ENCODE measurements at places on chromosomes 3 and 15.

- no peak for DNase-seq
Measured at GRCh38 chr3:172390792-172391191, 57.5 kb downstream of the GHSR start.

DNA sequence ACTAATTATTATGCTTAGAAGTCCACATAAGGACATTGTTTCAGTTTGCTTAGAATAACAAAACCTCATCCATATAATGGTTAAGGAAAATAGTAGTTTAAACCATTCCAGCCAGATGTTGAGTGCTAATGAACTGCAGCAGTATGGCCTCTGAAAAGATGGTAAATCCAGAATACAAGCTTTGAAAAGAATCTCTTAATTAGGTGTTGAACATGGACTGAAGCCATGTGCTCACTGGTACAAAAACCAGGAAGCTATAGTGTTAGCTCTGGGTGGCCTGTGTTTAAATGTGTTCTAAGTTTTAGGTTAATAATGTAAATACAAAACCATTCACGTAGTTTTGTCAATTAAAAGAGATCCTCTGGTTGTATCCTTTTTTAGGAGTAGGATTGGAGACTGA lies 78.2 kb downstream of the GALK2 start:
- no peak for DNase-seq

GRCh38 chr3:139758654-139759291 lies 81.0 kb upstream of the NMNAT3 start:
- DNase-seq = peak; percentile 40

DNA sequence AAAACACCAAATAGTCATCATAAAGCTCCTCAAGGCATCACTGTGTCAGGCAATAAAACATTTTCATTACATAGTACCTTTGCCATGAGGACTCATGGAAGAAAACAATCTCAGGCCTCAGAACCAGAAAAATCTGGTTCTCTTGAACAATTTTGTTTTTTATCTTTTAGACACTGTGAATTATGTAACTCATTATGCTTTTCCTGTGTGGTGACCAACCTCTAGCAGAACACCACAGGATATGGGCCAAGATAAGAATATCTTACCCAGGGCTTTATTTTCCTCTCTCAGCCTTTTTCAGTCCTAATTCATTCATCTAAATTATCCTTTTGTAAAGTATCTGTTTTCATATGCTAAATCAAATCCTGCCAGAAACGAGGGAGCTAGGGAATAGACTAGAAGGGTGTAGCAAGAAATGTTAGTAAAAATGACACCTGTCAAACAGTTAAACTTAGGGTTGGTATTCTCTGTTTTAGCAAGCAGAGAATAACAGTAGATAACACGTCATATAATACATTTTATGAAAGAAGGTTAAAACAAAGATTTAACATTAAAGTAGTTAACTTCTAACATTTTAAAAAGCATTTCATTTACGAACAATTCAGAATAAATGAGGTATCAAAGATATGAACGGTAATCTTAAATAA lies 111.1 kb downstream of the FBXL22 start:
- DNase-seq = no peak

GRCh38 chr15:63135804-63136203 lies 14.1 kb downstream of the LACTB start:
- peak; percentile 85 for DNase-seq

- no peak for DNase-seq
Measured at GRCh38 chr3:175865724-175866123, 1006.6 kb downstream of the NAALADL2 start.

DNA sequence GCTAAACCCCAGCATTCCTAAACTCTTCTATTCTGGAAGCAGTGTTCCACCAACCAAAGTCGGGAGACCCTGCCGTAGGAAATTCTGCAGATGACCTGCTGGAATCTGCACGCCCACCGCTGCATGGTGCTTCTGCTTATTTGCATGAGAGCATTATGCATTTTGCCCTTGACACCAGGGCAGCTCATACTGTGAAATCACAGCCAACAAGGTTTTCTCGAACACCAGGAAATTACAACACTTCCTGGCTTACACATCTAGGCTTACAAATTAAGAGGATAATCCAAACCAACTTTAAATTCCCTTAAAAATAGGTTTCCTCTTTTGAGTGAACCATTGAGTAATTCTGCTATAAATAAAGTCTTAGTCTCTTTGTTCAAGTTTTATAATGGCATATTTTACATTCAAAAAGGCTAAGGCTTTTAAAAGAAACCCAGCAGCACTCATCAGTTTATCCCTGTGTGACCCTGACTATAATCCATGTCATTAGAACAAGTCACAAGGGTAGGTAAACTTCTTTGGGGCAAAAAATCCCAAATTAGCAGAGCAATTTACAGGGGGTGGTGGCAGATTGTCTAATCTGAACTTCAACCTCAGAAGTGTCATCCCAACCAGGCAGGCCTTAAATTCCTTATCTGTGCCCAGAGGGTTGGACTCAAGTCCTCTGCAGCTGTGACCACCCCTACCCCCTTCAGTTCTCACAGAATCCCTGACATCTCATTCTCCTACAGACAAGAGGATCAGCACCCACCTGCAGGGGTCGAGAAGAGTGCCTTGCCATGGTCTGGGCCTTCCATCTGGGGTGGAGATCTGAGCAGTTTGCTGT lies 33.5 kb upstream of the RBP1 start:
- DNase-seq = no peak

- no peak for DNase-seq
Measured at GRCh38 chr3:148034353-148034752, 625.2 kb downstream of the ZIC1 start.

DNA sequence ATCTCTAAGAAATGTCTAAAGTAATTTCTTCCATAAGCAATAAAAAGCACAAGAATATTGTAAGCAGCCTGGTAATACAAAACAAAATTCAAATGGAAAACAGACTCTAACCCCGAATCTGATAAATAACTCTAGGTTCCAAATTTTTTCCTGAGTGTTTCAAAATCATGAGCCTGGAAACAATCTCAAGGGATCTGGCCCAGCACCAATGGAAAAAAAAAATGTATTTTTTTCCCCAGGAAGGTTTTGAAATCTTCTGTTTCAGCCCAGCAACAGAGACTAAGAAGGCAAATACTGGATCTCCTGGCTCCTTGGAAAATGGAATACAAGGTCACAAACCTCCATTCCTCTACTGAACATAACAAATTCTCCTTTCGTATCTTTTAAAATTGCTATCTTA lies 13.0 kb downstream of the TBC1D2B start:
- peak; percentile 46 for DNase-seq

- no peak for DNase-seq
Measured at GRCh38 chr3:125281381-125281780, 68.8 kb upstream of the SLC12A8 start.

DNA sequence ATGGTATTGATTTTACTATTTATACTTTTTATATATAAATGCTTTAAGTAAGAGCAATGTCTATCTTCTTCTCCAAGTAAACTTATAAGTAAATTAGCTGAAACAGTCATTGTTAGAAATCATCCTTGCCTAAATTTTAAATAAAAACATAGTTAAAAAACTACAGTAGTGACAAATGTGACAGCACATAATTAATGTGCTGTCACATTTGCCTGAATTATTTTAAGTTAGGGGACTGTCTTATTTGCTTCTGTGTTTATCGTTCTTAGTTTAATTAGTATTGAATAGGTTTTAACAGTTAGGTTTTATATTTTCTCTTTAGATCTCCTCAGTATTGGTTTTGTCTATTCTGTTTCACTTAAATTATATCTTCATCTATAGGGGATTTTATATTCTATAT lies 36.1 kb downstream of the SLMAP start:
- DNase-seq = no peak

- DNase-seq = peak; percentile 78
Measured at GRCh38 chr3:117628823-117629291, 919.3 kb downstream of the TUSC7 start.

DNA sequence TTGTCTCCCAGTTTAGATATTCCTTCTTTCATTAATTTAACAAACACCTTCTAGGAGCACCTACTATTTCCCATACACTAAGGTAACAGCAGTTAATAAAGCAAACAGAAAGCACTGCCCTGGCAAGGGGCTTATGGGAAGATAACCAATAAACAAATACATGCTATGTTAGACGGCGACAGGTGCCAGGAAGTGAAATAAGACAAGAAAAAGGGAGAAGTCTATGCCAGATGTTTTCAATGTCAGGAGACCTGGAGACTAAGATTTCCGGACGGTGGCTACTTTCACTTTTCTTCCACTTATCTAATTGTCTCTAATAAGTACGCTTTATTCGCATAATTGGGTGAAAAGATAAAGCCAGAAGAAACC lies 32.5 kb upstream of the ZNF445 start:
- DNase-seq = peak; percentile 8

DNA sequence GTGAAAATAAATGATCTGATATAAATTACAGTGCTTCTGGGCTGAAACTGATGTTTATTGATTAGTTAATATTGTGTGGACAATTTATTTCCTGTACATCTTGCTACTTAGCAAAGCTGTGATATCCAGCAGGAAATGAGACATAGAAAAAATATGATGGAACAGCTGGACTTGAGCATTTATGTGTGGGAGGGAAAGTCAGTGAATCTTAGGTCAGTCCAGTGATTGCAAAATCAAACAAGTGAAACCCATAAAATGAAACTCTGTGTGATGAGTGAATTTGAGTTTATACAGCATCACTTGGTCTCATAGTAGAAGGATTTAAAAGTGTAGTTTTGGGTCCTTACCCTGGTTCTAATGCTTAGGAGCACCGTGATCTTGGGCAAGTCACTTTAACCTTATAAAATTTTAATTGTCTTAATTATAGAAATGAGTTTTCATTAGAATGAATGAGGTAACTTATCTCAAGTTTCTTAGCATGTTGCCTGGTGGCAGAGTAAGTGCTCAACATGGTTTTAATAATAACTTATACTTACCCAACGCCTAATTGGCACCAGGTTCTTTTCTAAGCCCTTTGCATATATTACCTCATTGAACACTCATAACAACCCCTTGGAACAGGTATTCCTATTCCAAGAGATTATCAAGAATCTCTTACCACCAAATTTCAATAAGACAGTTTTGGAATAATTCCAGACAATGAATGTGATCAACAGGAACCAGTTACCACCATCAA lies 194.6 kb downstream of the ADAMTSL3 start:
- DNase-seq = peak; percentile 68

DNA sequence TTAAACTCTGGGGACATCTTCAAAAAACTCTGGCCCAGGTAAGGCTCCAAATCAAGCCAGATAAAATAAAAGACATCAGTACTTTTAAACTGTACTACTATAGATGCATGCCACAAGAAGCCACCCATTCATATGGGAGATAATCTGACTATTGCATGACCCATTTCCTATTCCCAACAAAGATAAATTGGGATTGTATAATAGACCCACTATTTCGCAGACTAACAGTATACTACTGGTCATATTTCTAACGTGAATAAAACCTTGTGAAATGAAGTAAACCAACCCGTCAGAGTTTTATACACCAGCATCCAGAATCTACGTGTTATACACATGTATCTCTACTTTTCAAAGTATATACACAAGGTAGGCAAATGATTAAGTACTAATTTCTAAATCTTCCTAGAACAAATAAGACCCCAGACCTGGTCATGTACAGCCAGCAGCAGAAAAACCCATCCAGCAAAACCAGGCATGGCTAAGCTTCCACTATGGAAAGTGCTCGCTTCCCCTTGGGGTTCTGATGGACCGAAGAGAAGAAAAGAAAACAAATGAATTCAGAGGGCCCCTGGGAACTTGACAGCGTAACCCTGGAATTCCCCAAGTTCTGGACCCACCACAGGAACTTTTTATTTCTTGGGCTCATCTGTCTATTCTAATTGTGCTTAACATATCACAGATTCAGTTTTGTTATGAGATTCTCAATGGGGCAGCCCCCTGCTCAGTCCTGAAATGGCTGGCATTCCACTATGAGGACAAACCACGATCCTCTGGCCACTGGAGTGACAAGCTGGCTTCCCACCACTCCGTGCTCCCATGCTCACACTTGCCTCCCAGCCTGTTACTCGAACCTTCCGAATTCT lies 69.1 kb downstream of the MB21D2 start:
- DNase-seq = no peak

GRCh38 chr15:95760508-95760907 lies 570.0 kb upstream of the NR2F2 start:
- no peak for DNase-seq

- peak; percentile 64 for DNase-seq
Measured at GRCh38 chr15:39880718-39881387, 39.2 kb downstream of the GPR176 start.

DNA sequence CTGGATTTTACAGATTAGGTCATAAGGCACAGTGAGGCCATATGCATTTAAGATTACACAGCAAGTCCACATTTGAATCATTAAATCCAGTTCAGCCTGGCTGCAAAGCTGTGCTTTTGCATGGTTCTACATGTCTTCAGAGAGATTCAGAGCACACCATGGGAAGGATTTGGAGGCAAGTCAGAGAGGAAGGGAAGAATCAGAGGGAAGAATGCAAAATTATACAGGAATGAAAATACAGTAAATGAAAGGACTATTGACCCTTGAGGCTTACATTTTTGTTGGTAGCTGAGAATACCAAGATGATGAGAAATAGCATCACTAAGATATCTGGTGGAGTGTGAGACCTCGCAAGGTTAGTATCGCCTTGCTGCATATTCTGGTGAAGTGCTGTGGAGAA lies 13.9 kb downstream of the FILIP1L start:
- peak; percentile 77 for DNase-seq

DNA sequence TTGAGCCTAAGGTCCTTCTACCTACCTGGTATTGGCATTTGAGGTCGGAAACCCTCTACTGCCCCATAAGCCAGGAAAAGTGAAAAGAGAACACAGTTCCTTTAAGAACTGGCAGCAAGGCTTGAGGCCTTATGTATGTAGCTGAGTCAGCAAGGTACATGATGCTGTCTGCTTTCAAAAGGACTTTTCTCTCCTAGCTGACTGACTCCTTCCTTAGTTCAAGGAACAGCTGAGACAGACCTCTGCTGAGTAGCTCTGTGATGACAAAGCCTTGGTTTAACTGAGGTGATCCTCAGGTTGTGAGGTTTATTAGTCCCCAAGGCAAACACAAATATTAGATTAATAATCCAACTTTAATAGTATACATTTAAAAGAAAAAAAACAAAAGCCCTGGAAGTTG lies 45.8 kb downstream of the ADPGK start:
- DNase-seq = no peak

DNA sequence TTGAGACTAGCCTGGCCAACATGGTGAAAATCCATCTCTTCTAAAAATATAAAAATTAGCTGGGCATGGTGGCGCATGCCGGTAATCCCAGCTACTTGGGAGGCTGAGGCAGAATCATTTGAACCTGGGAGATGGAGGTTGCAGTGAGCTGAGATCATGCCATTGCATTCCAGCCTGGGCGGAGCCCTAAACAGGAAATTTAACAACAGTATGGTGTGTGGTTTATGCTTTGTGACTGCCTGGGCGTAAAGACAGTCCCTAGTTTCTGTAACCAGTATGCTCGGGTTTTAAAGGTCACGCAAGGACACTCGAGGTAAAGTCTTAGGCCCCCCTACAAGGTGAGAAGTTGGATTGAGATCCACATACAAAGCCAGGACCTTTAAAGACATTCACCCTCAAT lies 43.3 kb downstream of the USP50 start:
- no peak for DNase-seq

- no peak for DNase-seq
Measured at GRCh38 chr15:76803049-76803571, 102.0 kb downstream of the SCAPER start.

- DNase-seq = no peak
Measured at GRCh38 chr3:88030210-88030609, 28.6 kb downstream of the CGGBP1 start.

GRCh38 chr15:73637527-73637926 lies 4.3 kb upstream of the NPTN start:
- DNase-seq = peak; percentile 64

GRCh38 chr3:13009132-13009945 lies 63.9 kb downstream of the IQSEC1 start:
- no peak for DNase-seq

- DNase-seq = no peak
Measured at GRCh38 chr15:95880031-95880570, 450.4 kb upstream of the NR2F2 start.
